ENCODE measurements at places on chromosomes 5 and 9. TPM values are rescaled to one million over a fixed set of nuclear protein-coding genes. Genes with fewer than 3 reads are reported as not detected.

DNA sequence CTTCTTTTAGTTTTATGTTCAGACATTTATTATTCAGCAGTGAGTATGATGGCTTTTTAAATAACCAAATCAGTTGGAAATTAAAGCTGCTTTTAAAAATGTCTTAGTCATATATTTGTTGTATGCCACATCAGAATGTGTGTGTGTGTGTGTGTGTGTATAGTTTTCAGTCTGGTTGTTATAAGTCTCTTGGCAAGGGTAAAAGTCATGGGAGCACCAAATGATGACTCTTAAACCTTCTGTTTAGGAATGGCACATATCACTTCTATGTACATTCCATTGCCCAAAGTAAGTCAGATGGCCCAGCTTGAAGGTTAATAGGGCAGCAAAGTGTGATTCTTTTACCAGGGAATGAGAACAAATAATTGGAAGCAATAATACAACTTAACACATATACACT, 135.9 kb downstream of the RNF180 start:
- DNase-seq: peak; percentile 58

LRRC14B gene
- polyA plus RNA-seq: not detected

GRCh38 chr5:159206818-159207217, 2.5 kb downstream of the RNF145 start:
- no peak for DNase-seq

DNA sequence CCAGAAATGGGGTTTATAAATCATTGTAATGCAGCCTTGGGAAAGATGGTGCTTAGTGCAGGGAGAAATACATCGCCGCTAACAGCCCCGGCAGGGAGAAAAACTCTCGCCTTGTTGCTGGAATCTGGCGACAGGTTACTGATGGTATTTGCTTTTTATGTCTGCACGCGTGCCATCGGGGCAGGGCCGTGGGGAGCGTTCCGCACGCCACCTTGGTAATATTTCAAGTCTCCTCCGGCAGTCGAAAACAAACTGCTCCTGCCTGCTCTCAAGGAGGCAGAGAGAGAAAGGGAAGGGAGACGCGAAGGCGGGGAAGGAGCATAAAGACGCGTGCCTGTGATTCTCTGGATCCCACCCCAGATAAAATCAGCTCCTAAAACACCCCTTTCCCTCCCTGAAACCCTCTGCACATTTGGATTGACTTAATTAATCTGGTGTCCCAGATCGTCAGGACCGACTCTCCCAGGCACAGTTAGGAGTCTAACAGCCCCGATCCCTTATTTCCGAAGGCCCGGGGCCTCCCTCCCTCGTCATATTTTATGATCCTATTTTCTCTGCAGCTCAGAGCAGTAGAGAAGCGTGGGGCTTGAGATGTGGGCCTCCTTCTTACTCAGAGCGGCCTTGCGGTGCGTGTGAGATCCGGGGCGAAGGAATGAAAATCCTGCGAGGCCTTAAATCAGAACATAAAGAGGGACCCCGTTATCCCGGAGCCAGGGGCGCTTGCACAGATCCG, 47.7 kb downstream of the CFAP77 start:
- DNase-seq: no peak

RANBP3L gene
- not detected for polyA plus RNA-seq

BTNL8 gene
- polyA plus RNA-seq: not detected

DNA sequence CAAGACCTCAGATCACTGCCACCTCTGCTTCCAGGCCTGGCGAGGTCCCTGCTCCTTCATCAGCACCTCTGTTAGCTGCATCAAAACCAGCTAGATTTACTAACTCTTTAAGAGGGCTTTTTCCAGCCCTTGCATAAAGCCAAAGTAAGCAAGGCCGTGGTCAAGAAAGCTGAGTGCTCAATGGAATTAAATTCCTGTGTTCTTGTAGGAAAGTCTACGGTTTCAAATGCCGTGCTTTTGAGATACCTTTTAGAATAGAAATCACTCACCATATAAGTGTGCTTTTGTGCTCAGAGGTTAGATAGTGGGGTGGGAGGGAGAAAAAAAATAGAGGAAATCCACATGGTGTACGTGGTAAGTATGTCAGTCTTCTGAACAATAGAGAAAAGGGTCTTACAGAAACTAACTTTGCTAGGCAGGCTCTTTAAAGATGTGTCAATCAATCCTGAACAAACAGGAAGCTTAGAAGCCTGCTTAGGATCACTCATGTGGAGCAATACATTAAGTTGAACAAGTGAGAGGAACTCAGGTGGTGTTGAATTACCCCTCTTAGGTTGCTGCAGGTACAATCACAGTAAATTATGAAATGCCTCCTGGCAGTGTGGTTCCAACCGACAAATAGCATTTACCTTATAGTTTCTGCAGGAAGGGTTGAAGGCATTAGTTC, 79.7 kb downstream of the SEMA6A start:
- DNase-seq: no peak

FAM221B gene
- polyA plus RNA-seq: not detected

- DNase-seq: no peak
These were observed 294.5 kb upstream of the PIK3R1 start for GRCh38 chr5:67921004-67921601.

GRCh38 chr9:95095641-95096355, 221.7 kb downstream of the FANCC start:
- DNase-seq: no peak

DNA sequence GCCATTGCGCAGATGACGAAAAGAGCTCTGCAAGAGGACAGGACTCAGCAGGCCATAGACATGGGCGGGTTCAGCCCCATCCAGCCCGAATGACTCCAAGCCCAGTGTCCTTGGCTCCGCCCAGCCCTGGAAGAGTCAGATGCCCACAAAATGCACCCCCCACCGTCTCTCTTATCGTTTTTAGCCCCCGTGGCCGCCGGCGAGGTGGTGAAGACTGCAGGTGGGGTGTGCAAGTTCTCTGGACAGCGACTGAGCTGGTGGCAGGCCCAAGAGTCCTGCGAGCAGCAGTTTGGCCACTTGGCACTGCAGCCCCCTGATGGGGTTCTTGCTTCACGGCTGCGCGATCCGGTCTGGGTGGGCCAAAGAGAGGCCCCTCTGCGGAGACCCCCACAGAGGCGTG, 2.1 kb downstream of the ADGRD2 start:
- no peak for DNase-seq

HCN1 gene
- not detected for polyA plus RNA-seq

DNA sequence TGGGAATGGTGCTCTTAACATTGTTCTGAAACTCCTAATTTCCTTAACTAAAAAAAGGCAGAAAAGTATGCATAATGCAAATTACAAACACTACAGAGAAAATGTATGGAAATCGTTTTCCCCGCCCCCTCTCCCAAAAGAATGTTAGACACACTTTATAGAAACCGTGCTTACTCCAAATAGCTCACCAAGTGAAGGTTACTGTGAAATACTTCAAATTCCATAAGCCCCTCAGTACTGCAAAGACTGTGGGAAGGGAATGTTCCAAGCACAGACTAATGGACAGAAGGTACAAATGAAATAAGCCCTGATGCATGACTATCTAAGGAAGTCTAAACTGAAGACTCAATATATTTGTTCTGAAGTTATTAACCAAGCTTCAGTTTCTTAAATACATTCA, 12.5 kb downstream of the MAPKAP1 start:
- DNase-seq: no peak

SNCB gene
- polyA plus RNA-seq: 0.69 TPM

CA9 gene
- 9.5 TPM for polyA plus RNA-seq

DNA sequence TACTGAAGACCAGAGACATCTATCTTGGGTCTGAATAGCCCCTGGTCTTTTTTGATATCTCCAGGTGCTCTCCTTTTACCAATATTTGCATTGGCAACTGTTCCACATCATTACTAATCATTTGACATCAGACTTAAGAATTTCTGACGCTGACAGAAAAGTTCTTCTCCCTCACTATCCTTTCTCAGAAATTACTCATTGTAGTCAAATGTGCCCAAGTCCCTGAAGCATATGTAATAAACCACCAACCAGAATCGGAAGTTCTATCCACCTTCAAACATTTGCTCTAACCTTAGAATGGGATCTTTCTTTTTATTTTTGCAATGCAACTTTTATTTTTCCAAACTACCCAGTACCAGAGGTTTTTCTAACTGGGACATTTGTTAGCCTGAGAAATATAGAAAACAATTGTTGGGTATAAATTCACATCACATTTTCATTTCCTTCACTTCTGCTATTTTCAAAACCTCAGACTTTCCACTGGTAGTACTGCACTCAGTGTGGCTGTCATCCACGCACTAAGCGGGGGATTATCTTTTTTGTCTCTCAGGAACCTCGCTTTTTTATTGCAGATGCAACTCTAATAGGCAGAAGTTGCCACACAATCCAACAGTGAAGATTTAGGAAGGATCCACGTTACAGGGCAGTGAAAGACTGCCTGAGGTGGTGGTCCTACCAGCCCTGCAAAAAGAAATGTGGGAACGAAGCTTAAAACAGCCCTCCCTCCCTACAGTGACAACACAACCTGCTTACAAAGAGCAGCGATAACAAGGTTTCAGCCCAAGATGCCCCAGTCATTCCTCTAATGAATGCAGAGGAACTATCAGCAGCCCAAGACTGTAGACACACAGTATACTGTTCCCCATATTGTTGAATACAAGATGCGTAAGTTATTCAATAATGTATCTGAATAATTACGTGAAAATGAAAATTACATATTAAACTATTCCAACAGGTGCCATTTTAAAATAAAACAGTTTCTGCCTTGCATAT, 201.2 kb downstream of the EBF1 start:
- DNase-seq: no peak

- DNase-seq: no peak
These were observed 348.4 kb upstream of the SLC30A5 start for GRCh38 chr5:68745448-68745847.

DNA sequence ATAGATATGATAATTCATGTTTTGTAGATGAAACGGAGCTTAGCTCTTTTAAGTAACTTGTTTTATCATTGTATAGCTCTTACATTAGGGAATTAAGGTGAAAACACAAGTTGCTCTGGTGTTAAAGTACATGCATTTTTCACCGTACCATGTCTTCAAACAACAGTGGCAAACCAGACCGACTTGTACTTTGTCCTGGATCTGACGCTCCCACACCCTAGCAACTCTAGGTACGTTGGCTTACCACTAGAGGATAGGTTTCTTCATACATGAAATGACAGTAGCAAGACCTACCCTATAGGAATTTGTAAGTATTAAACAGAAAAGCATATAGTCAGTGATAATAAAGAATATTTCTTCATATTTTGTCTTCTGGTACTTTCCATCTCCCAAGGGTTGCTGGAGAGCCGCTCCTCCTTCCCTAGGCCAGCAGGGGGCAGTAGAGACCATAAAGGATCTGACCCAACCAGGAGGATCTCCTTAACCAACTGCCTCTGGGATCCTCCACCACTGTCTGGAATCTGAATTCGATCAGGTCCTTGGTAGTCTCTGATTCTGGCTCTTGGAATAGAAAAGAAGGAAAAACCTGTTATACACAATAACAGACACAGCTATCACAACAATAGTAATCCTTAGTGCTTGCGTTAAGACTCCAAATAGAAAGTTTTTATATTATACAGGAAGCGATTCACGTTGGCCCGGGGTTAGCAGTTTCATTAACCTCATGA, 136.7 kb downstream of the CAVIN4 start:
- peak; percentile 15 for DNase-seq
